Lung (tissue), 17 donors: ENCODE measurements at places on chromosomes 7 and 10.

- no peak for DNase-seq
Observed at GRCh38 chr10:52484206-52485065, 170.4 kb downstream of the DKK1 start.

DNA sequence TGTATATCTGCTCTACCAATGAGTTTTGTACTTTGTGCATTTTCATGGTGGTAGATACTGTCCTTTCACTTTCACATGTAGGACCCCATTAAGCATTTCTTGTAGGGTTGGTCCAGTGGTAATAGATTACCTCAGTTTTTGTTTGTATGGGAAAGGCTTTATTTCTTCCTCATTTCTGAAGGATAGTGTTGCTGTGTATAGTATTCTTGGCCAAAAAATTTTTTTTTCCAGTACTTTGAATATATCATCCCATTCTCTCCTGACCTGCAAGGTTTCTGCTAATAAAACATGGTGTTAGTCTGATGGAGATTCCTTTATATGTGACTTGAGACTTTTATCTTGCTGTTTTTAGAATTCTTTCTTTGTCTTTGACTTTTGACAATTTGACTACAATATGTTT lies 12.0 kb downstream of the GIMAP8 start:
- no peak for DNase-seq

DNA sequence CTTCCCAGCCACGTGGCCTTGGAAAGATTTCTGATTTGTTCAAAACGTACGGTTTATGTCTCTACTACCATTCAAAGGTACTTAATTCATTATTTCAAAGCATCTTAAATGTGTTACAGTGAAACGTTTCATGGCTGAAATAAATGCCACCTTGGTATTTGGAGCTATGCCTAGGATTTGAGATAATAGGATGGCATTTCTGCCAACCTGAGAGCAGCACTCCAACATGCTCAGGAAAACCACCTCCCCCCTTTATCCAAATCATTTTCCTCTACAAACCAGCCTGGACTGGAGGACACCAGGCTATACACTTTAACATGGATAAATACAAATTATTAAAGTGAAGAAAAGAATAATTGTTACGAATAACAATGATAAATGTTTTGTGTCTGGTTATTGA lies 260.9 kb downstream of the ZMYND11 start:
- DNase-seq: no peak

GRCh38 chr7:5797716-5798115 lies 16.3 kb upstream of the RNF216 start:
- DNase-seq: no peak

DNA sequence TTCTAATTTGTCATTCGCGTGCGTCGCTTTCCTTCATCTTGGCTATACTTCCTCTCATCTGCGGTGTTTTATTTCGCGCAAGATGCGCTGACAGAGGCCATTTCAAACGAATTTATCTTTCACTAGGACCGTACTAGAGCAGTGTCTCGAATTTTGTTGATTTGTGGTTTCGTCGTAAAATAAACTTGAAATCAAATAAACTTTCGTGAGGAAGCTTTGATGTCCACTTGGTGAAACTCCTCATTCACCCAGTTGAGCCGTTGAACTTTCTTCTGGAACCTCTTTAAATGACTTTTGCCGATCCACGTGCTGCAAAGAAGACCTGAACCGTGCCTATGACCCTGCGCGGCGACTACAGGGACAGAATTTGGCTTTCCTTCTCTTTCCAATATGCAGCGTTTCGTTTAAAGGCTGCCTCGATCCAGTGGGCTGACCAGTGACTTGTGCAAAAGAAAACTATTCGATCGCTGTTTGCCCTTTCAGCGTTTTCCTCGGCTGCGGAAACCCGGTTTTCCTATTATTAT lies 163.9 kb upstream of the PPP1R3A start:
- no peak for DNase-seq

GRCh38 chr10:48931188-48931587 lies 8.5 kb downstream of the LRRC18 start:
- DNase-seq: no peak

GRCh38 chr10:24262929-24263590 lies 54.1 kb downstream of the KIAA1217 start:
- DNase-seq: peak; percentile 8

DNA sequence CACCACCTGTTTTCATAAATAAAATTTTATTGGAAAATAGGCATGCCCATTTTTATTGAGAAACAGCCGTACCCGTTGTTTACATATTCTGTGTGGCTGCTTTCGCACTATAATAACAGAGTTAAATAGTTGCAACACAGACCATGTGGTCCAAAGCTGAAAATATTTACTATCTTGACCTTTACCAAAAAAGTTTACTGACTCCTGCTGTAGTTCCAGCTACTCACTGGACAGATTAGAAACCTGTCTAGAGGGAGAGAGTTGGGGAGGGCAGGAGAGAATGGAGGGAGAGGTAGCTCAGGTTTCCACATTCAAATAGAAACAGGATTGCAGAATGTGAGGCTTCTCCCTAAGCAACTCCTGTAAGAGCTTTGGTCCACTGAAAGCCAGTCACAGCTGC lies 55.1 kb upstream of the GLCCI1 start:
- peak; percentile 51 for DNase-seq

GRCh38 chr7:77631820-77632219 lies 64.4 kb upstream of the RSBN1L start:
- no peak for DNase-seq

- no peak for DNase-seq
Observed at GRCh38 chr7:146961617-146962016, 845.0 kb downstream of the CNTNAP2 start.

GRCh38 chr10:114304571-114305421 lies 65.7 kb downstream of the VWA2 start:
- peak; percentile 53 for DNase-seq

DNA sequence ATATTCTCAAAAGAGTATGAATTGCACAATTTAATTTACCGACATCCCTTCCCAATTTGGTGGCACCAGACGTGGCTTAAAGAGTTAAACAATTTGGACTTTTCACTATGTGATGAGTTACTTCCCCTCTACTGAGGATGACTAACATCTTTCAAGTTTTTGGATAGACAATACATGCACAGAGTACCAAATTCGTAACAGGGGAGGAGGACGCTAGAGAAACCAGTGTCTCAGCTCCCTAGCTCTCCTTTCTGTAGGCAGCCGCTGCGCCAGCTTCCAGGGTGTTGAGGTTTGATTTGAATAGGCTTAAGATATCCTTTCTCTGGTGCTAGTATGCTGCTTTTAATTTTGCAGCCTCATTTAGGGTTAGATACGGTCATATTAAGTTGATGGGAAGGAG lies 69.2 kb downstream of the GNA12 start:
- DNase-seq: no peak

DNA sequence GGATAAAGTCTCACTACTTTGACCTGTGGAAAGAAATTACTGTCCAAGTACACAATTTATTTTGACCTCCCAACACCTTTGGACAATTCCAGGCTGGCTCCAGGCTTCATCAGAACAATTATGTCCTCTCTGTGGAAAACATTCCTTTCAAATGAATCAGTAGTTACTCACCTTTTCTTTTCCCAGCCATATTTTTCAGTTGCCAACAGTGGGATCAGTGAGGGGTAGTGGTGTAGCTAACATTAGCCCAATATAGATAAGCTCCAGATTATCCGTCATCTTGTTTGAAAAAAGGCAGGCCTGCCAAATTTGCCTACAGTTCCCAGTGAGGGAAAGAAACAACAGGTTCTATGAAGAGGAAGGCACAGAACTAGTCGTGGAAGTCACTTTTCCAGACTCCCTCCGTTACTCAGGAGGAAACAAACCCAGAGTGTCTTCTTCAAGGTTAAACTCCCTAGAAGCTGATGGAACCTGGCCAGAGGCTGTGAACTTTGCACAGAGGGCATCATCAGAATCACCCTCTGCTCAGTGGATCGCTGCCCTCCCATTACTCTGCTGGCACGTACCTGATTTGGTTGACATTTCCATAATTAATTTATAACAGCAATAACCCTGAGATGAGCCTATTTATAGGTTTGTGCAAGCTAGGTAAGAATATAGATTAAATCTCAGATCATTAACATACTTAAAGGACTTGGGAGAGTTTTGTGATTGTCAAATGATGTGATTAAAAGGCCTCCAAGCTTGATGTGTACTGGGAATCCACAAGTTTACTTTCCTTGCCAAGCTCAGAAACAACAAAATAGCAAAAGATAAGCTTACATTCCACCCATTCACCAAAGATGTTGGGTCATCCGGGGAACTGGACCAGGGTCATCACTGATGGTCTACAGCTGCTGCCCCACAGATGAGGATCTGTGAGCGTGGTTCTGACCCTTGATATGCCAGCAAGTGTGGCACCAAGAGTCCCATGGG lies 654.6 kb upstream of the GALNT17 start:
- no peak for DNase-seq

GRCh38 chr7:41996381-41997035 lies 240.5 kb downstream of the GLI3 start:
- no peak for DNase-seq

GRCh38 chr7:37081436-37081835 lies 357.1 kb upstream of the AOAH start:
- peak; percentile 19 for DNase-seq

- DNase-seq: peak; percentile 73
Observed at GRCh38 chr10:28853195-28853594, 175.9 kb downstream of the BAMBI start.

GRCh38 chr10:7301006-7301778 lies 109.6 kb downstream of the SFMBT2 start:
- DNase-seq: peak; percentile 52

- no peak for DNase-seq
Observed at GRCh38 chr7:95318501-95319100, 5.7 kb downstream of the PON1 start.

DNA sequence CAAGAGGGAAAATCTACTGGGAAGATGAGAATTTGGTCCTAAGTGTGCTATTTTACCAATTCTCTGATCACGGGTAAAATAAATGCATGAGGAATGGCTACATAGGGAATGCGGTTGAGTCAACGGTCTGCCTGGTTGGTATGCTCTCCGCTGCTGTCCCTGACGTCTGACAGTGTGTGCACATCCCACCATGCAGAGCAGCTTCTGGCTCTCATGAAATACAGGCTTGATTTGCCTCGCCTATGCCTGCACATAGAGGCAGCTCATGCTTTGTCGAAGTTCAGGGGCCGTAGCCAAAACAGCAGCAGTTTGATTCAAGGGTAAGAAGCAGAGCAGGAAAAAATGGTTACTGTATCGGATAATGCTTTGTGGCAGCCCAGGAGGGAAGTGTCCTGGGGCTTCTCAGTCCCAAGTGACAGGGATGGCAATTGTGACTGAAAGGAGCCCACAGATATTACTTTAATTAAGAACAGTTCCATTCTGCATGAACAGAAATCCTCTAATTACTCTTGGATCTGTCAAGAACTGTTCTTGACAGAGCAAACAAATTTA lies 268.4 kb upstream of the SLC26A5 start:
- DNase-seq: no peak

DNA sequence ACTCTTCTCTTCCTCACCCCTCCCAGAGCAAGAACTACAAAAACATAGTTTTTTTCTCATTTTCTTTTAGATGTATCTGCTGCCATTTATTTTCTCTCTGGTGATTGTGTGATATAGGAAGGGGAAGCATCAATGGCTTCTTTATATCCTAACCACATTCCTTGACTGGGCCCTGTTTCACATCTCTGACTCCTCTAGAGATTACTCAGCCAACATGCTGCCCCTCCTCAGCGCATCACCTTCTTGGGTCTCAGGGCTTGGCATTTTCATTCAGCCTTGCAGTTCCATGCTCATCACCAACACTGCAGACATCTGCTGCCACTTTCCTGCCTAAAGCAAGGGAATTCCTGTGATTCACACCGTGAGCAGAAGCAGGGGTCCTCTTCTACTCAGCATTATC lies 705.5 kb downstream of the AUTS2 start:
- no peak for DNase-seq

- no peak for DNase-seq
Observed at GRCh38 chr7:142012825-142013511, 17.3 kb downstream of the MGAM start.

- no peak for DNase-seq
Observed at GRCh38 chr7:151608031-151608551, 88.4 kb upstream of the RHEB start.

DNA sequence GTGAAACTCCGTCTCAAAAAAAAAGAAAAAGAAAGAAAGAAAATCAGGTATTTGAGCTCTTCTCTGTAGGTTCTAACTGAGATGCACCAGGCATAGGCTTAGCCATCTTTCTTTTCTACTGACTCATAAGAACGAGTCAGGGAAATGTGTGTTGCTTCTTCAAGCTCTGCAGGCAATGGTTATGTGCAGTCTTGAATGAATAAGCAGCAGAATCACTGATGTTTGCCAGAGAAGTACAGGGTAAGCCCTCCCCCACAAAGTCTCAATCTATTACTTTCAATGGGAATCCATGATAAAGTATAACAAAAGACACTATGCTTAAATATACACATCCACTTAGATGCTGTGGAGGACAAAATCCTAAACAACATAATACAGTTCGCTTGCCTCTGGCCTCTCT lies 239.2 kb downstream of the PARD3 start:
- DNase-seq: no peak

DNA sequence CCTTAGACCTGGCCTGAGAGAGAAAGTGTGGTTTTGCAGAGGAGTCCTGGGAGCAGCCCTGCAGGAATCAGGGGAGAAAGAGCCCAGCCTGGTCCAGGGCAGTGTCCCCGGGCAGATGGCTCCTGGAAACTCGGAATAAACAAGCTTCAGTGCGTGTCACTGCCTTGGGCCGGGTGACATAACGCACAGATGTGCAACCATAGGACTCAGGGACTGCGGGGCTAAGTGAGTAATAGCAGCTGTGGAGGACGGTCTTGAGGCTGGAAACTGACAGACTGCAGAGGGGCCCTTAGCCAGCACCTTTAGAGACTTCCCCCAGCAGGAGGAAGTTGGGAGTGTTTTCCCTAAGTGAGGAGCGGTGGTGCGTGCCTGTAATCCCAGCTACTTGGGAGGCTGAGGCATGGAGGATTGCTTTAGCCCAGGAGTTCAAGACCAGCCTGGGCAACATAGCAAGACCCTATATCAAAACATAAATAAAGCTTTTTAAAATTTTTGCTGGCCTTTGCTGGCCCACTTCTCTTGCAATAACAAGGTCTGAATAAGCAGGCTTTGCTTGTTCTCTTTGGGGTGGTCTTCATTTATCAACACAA lies 5.3 kb upstream of the CLIP2 start:
- DNase-seq: no peak

DNA sequence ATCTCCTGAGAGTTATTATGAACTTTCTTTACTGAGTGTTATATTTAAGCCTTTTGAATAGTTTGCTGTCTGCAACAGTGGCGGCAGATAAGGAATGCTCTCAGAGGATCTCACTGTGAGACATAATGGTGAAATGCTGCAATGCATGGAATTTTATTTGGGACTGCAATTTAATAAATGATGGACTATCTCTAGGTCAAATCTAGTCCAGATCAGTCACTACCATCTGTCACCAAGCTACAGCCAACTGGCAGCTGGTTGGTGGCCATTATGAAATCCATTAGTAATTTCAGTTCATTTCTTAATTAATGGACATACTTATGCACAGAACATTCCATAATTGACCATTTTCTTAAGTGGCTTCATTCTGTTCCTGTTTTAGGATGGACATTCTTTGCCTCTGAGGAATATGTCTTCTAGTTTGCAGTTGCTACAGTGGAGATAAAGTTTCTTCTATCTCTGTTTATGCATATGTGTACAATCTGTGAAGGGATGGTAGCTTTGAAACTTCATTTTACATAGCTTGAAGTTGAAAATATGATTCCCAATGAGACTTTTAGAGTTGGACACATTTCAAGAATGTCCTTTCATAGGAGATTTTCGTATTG lies 586.6 kb downstream of the SUGCT start:
- no peak for DNase-seq
